A549 treated with Hydrocortisone at 1 μM for 4 hours (cell line): ENCODE measurements at places on chromosomes 5 and 9. TPM values are rescaled to one million over a fixed set of nuclear protein-coding genes. Genes with fewer than 3 reads are reported as not detected.

Gene CSF1R
- 0.10 to 0.23 TPM (median 0.20 TPM) in 5 replicates for total RNA-seq

Gene HK3
- total RNA-seq, result 0.05 to 0.18 TPM (median 0.10 TPM) in 3 of 5 replicates, not detected in the others

Gene ZBTB5
- 6.2 to 7.8 TPM (median 7.3 TPM) in 5 replicates for total RNA-seq

Gene PHF24
- 0.09 to 0.31 TPM (median 0.14 TPM) in 5 replicates for total RNA-seq

Gene FSTL4
- 4.3 to 6.4 TPM (median 4.6 TPM) in 5 replicates for total RNA-seq

Gene FOXI1
- total RNA-seq, result not detected in 5 replicates

Gene SLC1A3
- total RNA-seq, result 0.09 TPM in 1 of 5 replicates, not detected in the others

Gene SMIM32
- total RNA-seq, result not detected in 5 replicates

Gene OR1K1
- total RNA-seq, result not detected in 5 replicates

Gene SLC27A6
- total RNA-seq, result 0.06 TPM in 2 of 5 replicates, not detected in the others

Gene SPINK9
- total RNA-seq, result not detected in 5 replicates

Gene ZFP2
- 0.06 TPM in 1 of 5 replicates, not detected in the others for total RNA-seq

Gene CMYA5
- 0.06 to 0.14 TPM (median 0.08 TPM) in 5 replicates for total RNA-seq

Gene LCN2
- 2.8 to 5.4 TPM (median 3.3 TPM) in 5 replicates for total RNA-seq

Gene NKD2
- total RNA-seq, result 18.4 to 22.7 TPM (median 22.2 TPM) in 5 replicates

Gene SPRY4
- total RNA-seq, result 6.5 to 10.3 TPM (median 9.1 TPM) in 5 replicates

Gene NIPAL4
- 9.7 to 14.3 TPM (median 11.1 TPM) in 5 replicates for total RNA-seq

Gene PPP6C
- 26.8 to 29.4 TPM (median 28.8 TPM) in 5 replicates for total RNA-seq

Gene ANKRD18A
- 8.1 to 12.4 TPM (median 9.1 TPM) in 5 replicates for total RNA-seq

Gene TICAM2
- 0.80 to 1.6 TPM (median 1.1 TPM) in 5 replicates for total RNA-seq

Gene IL5
- not detected in 5 replicates for total RNA-seq

Gene TNFSF15
- 0.08 to 0.14 TPM (median 0.10 TPM) in 5 replicates for total RNA-seq

Gene ENHO
- 0.88 to 2.5 TPM (median 1.9 TPM) in 5 replicates for total RNA-seq
